Trophoblast cell (in vitro differentiated cells and primary cell): ENCODE measurements at places on chromosomes 4 and X.
A peak's percentile ranks its signal among the peaks of the same experiment; 100 is the strongest.

GRCh38 chr4:148200960-148201359, 241.3 kb downstream of the NR3C2 start:
- DNase-seq = no peak

- no peak for DNase-seq
Measured at GRCh38 chrX:96705905-96706304, 21.3 kb downstream of the DIAPH2 start.

GRCh38 chr4:3375688-3376087, 66.1 kb upstream of the HGFAC start:
- no peak for DNase-seq

DNA sequence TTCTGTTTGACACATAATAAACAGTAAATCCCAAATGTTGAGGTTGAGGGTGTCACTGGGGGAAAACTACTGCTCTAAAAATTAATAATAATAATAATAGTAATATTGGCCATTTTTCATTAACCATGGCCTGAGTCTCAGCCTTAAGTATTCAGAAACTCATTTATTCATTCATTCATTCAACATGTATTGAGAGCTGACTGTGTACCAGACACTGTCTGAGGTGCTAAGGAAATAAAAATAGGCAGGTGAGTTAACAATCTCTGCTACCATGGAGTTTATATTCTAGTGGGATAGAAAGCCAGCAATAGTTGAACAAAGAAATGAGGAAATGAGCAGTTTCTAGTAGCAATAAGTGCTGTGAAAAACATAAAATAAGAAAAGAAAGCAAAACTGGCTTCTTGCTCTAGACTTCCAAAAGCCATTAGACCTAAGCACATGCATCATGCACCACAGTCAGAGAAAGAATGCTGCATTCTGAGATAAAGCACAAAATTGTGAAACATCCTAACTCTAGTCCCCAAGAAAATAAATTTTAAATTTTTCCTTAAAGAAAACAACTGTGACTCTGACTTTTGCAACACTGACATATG, 278.7 kb downstream of the RCHY1 start:
- peak; percentile 62 for DNase-seq

GRCh38 chr4:8651661-8652180, 59.2 kb downstream of the CPZ start:
- no peak for DNase-seq

DNA sequence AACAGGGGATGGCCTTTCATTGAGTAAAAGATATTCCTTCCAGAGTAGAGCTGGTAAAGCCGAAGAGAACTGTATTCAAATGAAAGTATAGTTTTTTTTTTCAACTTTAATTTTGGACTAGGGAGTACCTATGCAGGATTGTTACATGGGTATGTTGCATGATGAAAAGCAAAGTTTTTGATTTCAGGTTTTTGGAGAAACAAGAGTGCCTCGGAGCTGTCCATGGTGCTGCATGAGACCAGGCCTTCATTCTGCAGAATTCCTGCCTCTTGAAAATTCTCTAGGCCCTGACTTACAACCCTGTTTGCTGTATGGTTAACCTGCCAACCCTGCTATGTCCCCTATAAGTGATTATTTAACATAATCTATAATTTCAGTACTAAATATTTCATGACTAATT, 1065.7 kb upstream of the FTHL17 start:
- DNase-seq = peak; percentile 36

GRCh38 chr4:6689506-6689960, 4.1 kb upstream of the S100P start:
- DNase-seq = peak; percentile 46

DNA sequence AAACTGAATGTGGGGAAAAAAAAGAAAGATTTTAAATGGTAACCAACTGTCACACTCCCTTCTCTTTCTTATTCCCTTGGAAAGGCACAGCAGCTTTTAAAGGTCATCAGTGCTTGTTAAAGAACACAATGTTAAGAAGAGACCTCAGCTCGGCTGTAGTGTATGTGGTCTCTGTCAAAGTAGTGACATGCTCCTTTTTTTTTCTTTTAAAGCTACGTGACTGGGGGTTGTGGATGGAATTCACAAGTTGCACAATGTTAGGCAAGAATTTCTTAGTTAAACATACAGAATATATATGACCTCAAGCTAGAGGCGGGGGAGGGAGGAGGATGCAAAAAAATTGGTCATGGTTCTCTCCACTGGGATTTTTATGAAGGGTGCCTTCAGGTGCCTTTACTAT, 45.6 kb downstream of the OCRL start:
- peak; percentile 38 for DNase-seq

DNA sequence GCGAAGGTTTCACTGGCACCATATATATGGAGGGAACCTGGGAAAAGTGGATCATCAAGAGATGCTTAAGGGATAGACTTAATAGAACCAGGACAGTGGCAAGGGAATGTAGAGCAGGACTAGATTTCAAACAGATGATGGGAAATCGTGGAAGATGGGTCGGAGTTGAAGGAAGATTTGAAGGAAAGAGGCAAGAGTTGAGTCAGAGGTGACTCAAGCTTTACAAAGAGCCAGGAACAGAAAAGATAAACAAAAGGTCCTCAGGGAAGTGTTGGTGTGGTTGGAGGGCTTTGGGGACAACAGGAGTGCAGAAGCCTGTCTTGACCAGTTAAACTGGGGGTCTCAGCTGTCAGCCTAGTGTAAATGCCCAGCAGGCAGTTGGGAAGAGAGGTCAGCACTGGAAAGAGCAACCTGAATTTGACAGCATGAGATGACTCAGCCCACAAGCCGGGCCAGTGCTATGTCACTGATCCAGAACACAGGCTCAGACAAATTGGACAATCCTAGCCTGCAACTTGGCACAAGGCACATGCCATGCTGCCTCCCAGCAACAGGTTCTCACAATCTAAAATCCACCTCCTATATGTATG, 230.5 kb downstream of the IDS start:
- no peak for DNase-seq

- peak; percentile 15 for DNase-seq
Measured at GRCh38 chrX:45851434-45851991, 650.8 kb upstream of the DIPK2B start.

DNA sequence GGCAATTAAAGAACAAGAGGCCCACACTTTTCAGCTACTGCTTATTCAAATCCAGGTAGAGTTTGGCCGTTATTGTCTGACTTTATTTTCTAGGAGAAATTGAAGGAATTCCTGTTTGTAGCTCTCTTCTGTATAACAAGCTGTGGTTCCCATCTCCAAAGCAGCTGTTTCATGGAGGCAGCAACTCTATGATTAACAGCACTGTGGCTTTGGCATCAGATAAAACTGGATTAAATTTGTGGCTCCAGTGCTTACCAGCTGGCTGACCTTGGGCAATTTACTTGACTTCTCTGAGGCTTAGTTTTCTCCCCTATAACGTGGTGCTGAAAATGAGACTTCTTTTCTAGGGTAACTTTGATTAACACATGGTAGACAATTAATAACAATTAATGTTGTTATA, 28.1 kb downstream of the SLC30A9 start:
- no peak for DNase-seq

- DNase-seq = peak; percentile 18
Measured at GRCh38 chr4:155759372-155760252, 791 bp downstream of the GUCY1B1 start.

- no peak for DNase-seq
Measured at GRCh38 chr4:167003326-167003725, 231.0 kb downstream of the SPOCK3 start.

- peak; percentile 96 for DNase-seq
Measured at GRCh38 chr4:158810487-158811215, 41.8 kb downstream of the FNIP2 start.
